Activated CD4-positive, CD25-positive, alpha-beta regulatory T cell treated with anti-CD3 and anti-CD28 coated beads, Interleukin-2, amount 50 U/mL, for 16 hours (primary cell): ENCODE measurements at places on chromosomes 4 and X.

DNA sequence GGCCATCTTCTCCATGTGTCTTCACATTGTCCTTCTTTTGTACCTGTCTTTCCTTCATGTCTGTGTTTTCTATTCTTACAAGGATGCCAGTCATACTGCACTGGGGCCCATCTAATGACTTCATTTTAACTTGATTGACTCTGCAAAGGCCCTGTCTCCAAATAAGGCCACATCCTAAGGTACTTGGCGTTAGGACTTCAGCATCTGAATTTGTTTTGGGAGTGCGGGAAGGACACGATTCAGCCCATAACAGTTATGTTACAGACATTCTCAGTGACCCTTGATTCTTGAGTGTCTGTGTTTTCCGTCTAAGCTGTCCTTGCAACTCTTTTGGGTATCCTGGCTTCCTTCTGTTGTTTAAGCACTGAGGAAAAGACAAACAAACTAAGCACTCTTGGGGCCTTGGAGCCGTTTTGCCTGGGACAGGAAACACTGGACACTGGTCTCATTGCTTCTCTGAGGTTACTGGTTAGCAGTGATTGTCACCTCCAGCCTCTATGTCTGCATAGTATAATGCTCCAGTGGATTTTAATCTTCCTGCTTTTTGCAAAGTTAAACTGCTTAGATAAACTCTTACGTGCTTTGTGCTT lies 80.7 kb downstream of the SNX25 start:
- DNase-seq, result no peak

- no peak for DNase-seq
These were observed 23.1 kb upstream of the PWWP3B start for GRCh38 chrX:106144755-106145639.

- no peak for DNase-seq
These were observed 33.2 kb downstream of the TLL1 start for GRCh38 chr4:165906272-165906671.

GRCh38 chrX:19059067-19059466 lies 63.2 kb downstream of the ADGRG2 start:
- no peak for DNase-seq

DNA sequence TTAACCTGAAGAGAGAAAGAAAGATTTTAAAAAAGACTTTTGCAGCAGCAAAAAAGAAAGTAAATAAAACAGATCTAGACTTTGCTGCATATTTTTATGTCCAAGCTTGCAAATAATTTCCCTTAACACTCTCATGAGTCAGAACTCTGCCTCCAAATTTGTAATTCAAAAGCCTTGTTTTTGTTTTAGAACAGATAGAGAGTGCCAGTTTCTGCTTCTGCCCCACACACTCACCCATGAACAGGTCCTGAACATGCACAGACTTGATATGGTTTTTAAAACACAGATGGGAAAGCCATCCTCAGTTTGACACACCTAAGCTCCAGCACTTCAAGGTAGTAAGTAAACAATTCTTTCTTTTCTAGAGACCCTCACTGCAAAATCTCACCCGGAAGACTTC lies 39.7 kb upstream of the VCX3B start:
- DNase-seq, result no peak

- no peak for DNase-seq
These were observed 203.3 kb downstream of the OR13H1 start for GRCh38 chrX:131747173-131747572.

GRCh38 chrX:9196961-9197640 lies 163.2 kb upstream of the FAM9B start:
- DNase-seq, result no peak

- DNase-seq, result no peak
These were observed 379.7 kb downstream of the TLL1 start for GRCh38 chr4:166252487-166253402.

DNA sequence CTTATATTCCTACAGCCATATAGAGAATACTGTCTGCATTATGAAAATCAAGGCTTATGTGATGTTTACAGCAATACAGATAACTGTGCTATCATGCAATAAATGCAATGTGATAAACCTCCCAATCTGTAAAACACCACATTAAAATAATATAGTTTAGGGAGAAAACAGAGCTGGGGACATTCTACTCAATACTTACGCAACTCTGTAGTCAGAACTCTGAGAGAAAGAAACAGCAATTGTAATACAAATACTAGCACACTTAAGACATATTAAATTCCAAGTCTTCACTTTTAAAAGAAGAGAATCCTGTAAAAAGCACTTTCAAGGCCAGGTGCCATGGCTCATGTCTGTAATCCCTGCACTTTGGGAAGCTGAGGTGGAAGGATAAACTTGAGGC lies 61.4 kb downstream of the ANKRD17 start:
- no peak for DNase-seq

- no peak for DNase-seq
These were observed 141.6 kb downstream of the SPATA18 start for GRCh38 chr4:52192721-52193135.
